Stimulated activated CD8-positive, alpha-beta memory T cell treated with anti-CD3 and anti-CD28 coated beads, Interleukin-4, amount 100 ng/mL, for 4 hours (primary cell): ENCODE measurements at places on chromosomes 13 and 19.

GRCh38 chr13:94710881-94711560 is 1.3 kb downstream of the SOX21 start:
- no peak for DNase-seq

GRCh38 chr13:38628554-38628953 is 58.3 kb upstream of the FREM2 start:
- no peak for DNase-seq

DNA sequence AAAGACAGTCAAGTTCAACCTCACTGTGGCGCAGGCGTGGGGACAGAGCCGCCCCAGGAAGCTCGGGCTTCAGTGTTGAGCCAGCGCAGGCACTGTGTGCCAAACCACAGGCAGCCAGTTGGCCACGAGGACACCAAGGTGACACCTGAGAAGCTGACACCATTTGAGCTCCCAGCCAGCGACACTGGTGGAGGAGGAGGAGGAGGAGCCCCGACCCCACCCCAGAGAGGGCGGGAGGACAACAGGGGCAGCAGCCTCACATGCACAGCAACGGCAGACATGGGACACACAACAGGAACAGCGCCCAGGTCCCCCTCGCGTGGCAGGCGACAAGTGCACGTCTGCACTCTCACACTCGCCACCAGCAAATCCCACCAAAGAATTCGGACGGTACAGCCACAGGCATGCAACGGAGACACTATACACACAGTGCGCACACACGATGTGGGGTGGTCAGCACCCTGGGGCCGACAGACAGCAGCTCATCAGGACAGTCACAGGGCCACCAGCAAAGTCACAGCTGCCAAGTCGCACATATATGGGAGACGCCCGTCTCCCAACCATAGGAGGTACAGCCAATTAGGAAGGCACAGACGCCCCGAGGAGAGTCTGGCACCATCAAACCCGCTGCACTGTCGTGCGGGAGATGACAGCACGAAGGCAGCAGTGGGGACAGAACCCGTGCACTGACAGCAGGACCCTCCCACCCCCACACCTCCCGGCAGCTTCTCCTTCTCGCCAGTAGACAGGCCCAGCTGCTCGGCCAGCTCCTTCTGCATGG is 3.4 kb downstream of the EIF3G start:
- DNase-seq: no peak

- no peak for DNase-seq
Observed at GRCh38 chr13:23394821-23395220, 38.7 kb downstream of the SACS start.

DNA sequence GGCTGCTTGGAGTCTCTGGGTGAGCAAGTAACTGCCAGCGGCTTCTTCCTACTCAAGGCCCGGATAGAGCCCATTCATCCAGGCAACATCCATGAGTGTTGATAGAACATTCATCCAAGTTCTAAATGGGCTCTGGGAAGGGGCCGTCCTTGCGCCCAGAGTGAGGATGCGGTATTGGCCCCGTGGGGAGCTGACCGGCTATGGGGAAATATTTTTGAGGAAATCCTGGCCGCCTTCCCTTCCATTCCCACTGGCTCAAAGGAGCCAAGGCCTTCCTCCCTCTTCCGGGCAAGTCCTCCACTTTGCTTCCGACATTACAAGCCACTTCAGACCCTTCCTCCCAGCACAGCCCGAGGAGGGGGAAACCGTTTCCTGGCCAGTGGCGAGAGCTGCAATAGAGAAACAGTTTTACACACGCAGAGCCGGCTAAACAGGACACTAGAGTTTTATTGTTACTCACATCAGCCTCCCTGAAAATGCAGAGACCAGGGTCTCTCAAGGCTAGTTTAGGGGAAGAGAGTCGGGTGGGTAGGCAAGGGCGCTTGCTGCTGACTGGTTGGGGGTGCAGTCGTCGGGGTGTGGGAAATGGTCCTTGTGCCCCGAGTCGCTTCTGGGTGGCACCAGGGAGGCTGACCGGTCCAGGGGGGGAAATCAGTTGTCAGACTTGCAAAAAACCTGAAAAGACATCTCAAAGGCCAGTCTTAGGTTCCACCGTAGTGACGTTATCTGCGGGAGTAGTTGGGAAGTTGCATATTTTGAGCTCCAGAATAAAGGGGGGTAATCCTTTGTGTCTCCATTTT is 37.5 kb downstream of the C13orf46 start:
- no peak for DNase-seq

DNA sequence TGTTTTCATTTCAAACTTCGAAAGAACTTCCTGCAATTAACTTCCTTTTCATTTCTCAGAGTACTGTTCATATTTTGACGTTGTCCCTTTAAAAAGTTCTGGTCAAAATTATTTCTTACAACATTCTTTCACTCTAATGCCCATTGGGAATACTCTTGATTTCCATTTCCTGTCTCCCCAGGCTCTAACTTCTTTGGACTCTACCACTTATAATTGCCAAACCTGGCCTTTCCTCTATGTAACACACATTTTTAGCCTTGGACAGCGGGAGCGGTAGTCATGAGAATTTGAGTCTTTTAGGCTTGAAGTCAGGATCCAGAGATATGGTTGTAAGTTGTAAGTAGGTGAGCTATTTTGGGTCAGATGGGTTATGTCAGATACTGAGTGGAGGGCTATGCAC is 163.5 kb upstream of the SPRY2 start:
- no peak for DNase-seq

DNA sequence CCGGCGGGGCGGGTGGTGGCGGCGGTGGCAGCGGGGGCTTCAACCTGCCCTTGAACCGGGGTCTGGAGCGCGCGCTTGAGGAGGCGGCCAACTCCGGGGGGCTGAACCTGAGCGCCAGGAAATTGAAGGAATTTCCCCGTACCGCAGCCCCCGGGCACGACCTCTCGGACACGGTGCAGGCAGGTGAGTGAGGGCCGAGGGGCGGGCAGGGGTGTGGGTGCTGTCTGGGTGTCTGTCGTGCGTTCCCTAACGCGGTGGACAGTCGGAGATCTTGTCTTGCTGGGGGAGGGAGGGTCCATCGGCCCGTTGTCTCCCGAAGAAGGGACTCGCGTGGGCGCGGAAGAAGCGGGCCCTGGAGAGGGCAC is 533 bp downstream of the LRCH1 start:
- no peak for DNase-seq

DNA sequence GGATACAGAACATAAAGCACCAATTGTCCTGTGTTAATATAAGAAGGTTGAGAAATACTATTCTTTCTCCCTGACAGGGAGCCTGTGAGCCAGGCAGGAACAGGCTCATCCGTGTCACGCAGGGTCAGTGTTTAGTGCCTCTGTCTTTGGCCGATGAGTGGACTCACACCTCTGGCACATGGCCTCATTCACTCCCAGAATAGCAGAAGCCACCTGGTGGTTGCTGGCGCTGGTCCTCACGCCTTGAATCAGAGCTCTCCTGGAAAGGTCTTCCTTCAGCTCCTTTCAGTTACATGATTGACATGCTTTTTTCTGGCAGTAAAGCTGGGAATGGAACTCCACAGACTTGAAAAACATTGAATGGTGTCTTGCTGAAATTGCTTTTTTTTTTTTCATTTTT is 28.1 kb upstream of the SIAH3 start:
- DNase-seq: no peak

GRCh38 chr13:87975035-87975434 is 303.9 kb downstream of the SLITRK5 start:
- no peak for DNase-seq

DNA sequence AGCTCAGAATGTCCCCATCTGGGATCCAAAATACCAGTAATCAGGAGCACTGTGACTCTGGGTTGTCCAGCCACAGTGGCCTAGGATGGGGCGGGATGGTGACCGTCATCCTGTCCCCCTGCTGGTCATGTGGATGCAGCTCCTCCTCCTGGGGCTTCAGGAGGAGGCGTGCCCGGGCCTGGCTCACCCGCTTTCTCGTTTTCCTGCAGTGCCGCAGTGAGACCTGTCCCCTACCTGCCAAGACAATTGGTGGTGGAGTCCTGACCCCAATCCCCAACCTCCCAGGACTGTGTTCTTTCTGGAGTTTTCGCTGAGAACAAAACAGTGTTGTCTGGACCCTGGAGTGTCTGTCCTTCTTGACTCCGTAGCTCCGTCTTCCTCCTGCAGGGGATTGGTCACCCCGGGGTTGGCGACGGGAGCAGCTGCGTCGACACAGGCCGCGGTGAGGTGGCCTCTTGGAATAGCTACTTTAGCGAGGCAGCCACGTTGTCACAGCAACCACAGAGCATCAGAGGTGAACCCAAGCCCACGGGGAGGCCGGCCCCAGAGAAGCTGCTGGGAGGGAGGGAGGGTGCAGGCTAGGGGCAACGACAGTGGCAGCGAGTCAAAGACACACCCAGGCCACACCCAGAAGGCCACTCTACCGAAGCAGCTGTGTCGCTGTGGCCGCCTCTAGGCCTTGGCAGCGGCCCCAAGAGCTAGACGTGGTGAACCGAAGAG is 10.2 kb upstream of the EMC10 start:
- no peak for DNase-seq

DNA sequence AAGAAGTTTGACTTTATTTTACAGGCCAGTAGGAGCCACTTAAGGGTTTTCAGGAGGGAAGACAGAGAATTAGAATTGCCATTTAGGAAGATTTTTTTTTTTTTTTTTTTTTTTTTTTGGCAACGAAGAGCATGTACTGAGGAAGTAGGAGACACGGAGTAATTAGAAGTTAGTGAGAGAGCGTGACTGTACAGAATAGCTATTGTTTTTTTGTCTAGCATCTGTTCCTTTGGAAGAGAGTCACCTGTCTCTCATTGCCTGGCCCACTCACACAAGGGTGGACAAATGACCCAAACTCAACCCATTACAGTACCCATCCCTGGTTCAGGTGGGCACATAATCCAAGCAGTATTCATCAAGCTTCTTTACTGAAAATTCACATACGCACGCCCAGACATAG is 166.7 kb downstream of the LACC1 start:
- no peak for DNase-seq

GRCh38 chr13:25965596-25965995 is 86.2 kb downstream of the SHISA2 start:
- no peak for DNase-seq

- DNase-seq: no peak
Observed at GRCh38 chr13:36261011-36261410, 36.6 kb downstream of the CCDC169 start.

- DNase-seq: no peak
Observed at GRCh38 chr13:79447741-79448140, 33.2 kb upstream of the NDFIP2 start.

DNA sequence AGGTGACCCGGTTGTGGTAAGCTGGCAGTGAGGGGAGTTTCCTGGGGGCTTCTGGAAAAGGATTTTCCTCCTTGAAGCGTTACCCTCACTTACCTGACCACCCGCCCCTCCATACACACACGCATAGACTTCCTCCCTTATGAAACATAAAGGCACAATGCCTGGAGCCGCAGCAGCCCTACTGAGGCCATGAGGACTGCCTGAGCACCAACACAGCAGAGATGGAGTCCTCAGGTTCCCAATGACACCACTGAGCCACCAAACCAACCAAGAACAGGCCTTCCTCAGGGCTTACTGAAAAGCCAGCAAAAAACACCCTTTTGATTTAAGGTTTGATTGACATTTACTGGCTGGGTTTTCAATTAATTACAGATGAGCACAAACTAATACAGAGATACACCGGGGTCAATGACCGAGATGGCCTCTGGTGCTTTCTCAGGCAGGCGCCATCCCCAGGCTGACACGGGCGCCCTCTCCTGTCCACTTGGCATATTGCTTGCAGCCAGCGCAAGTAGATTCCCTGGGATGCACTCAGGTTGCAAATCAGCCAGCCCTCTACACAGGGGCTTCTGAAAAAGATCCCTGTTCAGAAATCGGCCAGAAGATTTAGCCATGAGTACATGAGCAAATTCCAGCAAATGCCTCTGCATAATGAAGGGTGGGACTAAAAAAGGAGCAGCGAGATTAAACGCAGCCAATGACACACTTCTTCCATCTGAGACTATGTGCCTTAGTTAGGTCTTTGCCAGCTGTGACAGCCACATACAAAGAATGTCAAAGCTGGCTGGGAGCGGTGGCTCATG is 14.8 kb downstream of the OPA3 start:
- DNase-seq: peak; percentile 11

DNA sequence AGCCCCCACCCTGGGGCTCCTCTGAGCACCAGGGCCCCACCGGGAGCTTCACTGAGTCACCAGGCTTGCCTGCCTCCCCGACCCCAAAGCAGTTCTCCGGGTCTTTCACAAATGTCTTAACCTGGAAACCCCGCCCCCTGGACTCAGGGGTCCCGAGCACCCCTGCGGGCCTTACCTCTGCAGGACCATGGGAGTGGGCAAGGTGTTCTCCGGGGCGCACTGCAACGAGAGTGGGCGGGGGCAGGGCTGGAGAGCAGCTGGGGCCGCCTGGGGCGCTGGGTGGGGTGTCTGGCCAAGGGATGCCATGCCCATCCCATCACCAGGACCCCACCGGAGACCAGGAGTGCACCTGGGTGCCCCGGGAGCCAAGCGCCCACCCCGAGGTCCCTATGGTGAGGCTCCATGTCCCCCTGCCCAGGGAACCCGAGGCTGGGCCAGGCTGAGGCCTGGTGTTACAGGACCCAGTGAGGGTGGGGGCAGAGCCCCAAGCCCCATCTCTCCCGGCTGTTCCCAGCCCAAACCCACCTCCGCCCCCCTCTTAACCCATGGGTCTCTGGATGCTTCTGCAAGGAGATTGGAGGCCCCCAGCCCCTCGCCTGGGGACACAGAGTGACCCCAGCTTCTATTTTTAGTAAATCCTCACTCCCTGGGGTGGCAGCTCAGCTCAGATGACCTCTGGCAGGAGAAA is 10.9 kb downstream of the MKNK2 start:
- no peak for DNase-seq

DNA sequence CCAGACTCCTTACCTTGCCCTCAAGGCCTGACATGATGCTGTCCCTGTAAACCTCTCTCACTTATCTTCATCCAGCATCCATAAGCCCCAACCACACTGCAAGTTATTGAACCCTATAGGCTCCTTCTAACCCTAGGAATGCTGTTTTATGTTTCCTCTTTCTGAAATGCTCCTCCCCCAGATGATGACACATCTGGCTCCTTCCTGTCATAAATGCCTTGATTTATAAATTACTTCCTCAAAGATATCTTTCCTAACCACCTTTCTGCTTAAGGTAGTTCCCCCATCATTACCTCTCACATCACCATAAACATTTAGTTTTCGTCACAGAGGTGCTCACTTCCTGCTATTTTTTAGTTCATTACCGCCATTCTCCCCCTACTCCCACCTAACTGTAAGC is 12.3 kb downstream of the RUBCNL start:
- DNase-seq: no peak
